IPS DF 6.9 (cell line): ENCODE measurements at places on chromosomes 1 and 21.

DNA sequence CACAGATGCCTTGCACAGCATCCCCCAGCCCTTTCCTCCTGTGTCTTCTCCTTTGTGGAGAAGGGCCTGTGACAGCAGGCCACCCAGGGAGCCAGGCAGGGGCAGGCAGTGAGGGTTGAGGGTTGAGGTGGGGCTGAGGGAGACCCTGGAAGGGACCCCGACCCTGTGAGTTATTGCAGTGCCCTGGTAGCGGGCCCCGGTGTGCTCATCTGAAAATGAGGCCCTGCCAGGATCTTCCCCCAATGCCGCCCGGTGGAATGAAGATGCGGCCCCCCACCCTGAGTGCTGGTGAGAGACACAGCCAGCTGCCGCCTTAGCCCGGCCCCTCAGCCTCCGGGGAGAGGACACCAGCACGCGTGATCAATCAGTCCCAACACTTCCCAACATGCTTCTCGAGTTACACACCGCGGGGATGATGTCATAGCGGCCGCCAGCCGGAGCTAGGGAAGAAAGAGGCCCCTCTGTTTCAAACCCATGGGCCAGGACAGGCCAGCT lies 36.2 kb upstream of the ACTRT2 start:
- DNase-seq, result no peak

GRCh38 chr1:222994511-222995235 lies 148.4 kb downstream of the TLR5 start:
- DNase-seq, result no peak

DNA sequence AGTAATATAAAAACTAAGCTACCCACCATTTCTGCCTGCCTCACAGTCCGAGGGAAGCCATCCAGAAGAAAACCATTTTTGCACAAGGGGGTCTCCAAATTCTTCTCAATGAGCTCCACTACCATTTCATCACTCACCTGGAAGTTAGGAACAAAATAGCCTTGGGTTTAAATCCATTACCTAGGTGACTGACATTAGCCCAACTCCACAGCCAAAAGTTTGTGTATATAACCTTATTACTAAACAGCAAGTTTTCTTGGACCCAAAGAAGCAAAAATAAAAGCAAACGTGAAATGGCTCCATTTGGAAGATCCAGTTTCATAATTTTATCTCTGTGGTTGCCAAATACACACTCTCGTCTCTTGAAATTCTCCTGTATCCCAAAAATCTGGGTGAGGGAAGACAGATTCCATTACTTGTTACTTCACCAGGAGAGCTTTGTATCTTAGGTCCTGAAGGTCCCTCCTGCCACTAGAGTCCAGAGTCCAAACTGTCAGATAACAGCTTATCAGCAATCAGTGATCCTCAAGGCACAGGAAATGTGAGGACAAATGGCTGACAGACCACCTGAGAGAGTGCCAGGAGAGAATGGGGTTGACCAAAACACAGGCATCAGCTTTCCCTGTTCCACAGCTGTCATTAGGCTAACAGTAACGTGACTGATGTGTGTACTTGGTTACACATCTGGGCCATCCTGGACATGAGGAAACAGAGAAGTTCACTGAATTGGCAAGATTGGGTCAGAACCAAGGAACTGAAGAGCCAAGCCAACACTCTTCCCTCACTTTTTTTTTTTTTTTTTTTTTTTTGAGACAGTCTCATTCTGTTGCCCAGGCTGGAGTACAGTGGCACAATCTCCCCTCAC lies 14.9 kb downstream of the AK2 start:
- DNase-seq, result no peak

DNA sequence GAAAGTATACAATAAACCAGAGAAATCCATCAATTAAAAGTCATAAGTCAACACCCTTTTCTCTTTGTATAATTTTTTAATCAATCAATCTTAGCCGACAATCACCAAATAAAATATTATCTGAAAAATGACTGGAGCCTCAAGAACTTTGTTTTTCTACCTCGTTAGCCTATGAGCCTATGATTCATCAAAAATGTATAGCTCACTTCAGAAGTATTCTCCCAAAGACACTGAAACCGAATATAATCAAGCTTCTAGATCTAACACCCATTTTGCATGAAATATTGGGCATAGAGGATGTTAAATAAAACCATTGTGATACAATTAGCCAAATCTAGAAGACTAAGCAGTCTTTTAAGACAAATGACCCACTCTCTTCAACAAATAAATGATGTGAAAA lies 17.8 kb upstream of the RSBN1 start:
- DNase-seq, result no peak

- DNase-seq, result peak; percentile 29
Measured at GRCh38 chr1:185813401-185813979, 79.3 kb downstream of the HMCN1 start.

GRCh38 chr1:103353391-103353790 lies 172.1 kb upstream of the RNPC3 start:
- DNase-seq, result no peak
